B cell (primary cell): ENCODE measurements at places on chromosomes 4 and X.

DNA sequence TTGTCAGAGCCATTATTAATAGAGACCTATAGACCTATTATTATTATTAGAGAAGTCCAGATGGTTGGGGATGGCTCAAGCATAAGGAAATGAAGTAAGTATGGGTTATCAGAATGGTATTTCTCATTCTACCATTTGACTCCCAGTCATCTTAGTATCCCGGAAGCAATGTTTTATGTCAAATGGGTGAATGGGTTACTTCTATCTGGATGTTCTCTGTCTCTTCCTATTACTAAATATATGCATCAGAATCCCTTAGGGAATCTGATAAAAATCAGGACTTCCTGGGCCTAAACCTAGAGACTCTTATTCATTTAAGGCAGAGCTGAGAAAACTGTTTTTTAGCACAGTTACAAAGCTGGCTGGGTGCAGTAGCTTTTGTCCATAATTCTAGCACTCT lies 149.9 kb downstream of the SLC10A7 start:
- no peak for DNase-seq

- DNase-seq, result no peak
Measured at GRCh38 chrX:109373468-109373867, 108.4 kb downstream of the GUCY2F start.

DNA sequence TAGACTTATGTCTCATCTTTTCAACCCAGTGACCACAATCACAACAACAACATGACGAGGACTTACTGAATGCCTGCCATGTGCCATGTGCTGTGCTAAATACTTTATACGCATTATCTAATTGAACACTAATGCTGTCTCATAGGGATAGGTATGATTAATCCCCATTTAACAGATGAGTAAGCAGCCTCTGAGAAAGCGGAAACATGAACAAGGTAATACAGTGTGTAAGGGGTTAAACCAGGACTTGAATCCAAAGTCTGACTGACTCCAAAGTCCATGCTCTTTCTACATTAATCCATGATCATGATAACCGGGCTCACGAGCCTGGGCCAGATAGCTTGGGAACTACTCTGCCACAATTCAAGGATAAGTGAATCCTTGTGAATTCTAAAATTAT lies 105.3 kb upstream of the MBNL3 start:
- no peak for DNase-seq

DNA sequence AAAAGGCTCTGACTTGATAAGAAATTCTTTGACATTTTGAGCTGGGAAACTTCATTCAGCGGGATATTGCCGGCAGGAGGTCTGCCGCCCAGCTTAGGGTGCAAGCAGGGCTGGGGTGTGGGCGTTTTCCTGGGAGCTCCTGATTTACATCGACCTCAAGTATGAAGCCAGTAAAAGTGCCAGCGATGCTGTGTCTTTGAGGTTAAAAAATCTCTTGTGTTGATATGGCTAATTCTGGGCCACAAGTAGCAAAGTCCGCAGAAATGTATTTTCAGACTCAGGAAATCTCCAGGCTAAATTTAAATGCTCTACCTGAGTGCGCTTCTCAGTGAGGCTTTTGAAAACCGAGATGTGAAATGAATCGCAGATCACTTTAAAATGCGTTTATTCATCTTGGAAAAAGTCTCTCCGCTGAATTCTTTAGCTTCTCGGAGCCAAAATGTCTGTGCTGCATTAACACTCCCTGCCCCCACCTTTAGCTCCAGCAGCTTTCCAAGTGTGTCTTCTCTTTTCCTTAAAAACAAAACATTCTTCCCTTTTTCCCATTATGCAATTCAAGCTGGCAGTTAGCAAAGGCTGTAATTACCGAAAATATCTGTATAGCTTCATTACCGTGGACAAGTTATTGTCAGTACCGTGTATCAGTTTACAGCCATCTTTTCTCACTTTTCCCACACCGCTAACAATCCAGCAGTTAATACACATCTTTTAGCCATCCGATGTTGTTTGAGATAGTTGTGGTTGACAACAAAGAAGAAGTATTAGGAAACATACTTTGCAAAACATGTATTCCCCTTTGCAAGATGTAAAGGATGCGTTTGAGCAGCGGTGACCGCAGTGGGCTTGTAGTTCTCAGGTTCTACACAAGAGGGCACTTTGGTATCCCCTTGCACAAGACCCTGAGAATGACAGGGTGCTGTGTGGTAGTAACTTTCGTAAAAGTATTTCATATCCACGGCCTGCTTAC lies 136.0 kb upstream of the STX18 start:
- no peak for DNase-seq

GRCh38 chrX:107565931-107566603 lies 62.2 kb upstream of the PRPS1 start:
- no peak for DNase-seq

- no peak for DNase-seq
Measured at GRCh38 chr4:99608417-99608816, 33.8 kb downstream of the MTTP start.

DNA sequence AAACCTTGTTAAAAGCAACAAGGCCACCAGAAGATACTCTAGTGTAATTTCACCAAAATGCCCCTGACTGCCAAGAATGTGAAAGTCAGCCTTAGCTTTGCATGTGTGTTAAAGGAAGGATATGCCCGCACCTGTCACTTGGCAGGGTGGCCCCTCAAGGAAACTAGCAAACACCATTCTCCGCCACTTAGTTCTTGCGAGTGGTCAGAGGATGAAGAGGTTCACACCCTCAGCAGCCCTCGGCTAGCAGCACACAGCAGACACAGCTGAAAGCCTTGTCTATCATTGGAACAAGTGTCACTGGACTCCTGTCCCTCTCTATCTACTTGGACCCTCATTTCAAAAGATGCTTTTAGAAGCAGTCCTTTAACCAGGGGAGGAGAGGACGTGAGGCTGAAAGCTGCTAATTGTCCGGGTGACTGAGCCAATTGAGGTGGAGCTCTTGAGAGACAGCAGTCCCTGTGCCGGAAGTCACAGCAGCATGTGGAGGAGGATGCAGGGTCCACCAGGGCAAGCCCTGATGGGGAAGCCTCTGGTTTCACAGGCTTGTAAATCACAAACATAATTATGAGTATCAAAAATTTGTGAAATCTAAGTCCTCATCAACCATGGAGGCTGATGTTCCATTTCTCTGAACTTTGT lies 18.0 kb downstream of the HHIP start:
- DNase-seq, result no peak

DNA sequence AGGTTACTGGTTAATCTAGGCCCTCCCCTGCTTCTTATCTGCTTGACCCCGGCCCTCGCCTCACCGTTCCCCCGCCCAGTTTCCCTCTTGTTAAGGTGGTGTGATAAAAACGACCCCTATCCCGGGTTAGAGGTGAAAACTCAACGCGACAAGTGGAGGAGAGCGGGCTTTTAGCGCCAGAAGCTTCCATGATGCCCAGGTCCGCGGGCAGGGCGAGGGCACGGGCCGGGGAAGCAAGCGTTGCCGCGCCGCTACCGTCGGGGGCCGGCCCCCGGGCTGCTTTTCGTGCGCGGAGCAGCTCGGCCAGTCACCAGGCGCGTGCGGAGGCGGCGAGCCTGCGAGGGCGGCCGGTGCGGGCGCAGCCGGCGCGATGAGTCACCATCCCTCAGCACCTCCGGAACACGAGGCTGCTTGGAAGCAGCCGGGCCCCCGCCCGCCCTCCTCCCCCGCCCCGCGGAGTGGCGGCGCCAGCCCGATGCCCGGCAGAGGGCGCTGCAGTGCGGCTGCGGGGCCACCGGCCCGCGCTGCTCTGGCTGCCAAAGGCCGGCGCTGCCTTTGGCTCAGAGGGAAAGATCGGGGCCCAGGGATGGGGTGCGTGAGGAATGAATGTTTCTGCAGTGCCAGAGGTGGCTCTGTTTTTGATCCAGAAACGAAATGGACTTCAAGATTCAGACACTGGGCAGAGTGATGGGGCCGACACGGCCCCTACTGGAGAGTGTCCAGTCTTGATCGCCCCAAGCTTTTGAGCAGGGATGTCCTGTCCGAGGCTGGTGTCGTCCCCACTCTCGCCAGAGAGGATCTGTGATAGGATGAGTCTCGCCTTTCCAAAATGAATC lies 107.8 kb downstream of the NHSL2 start:
- peak; percentile 78 for DNase-seq

DNA sequence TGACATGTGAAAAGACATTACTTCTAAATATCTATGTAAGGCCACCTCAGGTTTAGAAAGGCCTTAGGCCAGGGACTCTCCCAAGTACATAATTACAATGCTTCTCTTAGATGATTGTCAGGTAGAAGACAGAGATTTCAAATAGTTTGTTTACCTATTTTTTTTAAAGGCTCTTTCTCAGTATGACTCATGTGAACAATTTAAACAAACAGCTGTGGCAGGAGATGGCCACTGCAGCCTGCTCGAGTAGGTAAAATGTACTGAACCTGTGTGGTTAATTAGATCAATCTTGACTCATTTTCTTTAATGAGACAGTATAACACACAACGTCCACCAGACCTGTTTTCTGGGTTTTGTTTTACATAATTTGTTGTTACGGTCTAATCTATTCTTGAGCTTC lies 50.2 kb downstream of the LEF1 start:
- DNase-seq, result no peak

DNA sequence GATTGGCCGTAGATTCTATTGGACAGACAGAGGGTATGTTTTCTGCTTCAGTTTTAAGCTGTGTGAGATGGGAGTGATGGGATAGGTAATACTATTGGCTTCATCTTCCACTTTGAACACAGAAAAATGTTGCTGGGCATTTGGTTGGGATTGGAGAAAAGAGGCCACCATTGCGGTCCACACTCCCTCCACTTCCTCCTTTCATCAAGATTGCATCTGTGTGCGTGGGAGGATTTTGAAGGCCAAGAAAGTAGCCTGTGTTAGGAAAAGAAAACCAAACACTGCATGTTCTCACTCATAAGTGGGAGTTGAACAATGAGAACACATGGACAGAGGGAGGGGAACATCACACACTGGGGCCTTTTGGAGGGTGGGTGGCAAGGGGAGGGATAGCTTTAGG lies 56.4 kb downstream of the EGF start:
- no peak for DNase-seq

DNA sequence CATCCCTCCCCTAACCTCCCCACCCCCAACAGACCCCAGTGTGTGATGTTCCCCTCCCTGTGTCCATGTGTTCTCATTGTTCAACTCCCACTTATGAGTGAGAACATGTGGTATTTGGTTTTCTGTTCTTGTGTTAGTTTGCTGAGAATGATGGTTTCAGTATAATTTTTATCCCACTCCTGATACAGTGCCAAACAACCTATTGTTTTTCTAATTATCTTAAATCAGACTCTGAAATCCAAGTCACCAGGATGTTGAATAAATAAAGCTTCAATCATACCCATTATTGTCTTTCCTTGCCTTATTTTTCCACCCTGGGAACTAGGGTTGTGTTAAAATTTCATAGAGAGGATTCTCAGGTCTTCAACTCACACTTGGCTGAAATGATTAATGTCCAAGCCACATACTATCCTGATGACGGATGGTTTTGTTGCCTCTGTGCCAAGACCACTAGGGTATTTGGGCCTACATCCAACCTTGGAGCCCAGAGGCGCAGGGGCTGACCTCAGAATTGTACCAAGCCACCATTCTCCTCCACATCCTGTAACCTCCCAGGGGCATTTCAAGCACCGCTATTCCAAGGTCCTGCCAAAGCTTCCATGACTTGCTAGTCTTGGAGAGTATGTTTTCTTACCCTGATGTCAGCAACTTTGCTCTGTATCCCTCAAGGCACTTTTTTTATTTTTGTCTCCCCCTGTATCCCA lies 332.4 kb downstream of the ARHGAP24 start:
- DNase-seq, result no peak

- no peak for DNase-seq
Measured at GRCh38 chr4:99408346-99408745, 26.8 kb downstream of the ADH7 start.

DNA sequence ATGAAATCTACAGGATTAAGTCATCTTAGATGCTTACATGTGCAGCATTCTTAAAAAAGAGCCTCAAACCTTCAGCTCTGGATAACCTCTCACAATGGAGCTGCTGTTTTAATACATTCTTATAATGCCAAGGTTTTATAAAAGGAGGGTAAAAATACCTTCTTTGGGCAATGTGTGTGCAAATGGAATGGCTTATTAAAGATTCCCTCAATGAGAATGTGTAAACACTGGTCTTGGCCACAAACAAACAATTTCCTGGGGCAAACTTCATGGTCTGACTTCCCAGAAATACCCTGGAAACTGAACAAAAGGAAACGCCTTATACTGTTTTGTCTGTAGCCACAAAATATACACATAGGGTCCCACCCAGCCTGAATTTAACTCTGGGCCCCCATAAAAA lies 148.6 kb upstream of the INTU start:
- no peak for DNase-seq

- DNase-seq, result no peak
Measured at GRCh38 chr4:158580064-158580463, 58.4 kb downstream of the RXFP1 start.
